CD4-positive, alpha-beta T cell treated with Interferon gamma for 1 hour (primary cell): ENCODE measurements at places on chromosomes 16 and 17.

DNA sequence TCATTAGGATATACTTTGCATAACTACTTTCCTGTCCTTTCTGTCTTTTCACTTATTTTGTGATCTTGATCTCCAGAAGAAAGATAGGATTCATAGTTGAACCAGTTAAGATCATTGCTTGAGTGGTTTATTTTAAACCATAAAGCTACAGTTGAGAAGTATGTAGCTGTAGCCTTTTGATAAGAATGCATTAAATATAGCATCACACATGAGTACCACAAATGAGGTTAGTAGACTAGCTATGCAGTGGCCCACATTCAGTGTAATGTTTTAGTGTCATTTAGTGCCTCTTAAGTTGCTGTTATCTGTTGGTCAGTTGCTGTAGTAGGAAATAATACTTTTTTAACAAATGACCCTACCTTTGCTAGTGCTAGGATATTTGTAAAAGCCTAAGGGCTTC lies 1.3 kb downstream of the NLK start:
- DNase-seq, result no peak

DNA sequence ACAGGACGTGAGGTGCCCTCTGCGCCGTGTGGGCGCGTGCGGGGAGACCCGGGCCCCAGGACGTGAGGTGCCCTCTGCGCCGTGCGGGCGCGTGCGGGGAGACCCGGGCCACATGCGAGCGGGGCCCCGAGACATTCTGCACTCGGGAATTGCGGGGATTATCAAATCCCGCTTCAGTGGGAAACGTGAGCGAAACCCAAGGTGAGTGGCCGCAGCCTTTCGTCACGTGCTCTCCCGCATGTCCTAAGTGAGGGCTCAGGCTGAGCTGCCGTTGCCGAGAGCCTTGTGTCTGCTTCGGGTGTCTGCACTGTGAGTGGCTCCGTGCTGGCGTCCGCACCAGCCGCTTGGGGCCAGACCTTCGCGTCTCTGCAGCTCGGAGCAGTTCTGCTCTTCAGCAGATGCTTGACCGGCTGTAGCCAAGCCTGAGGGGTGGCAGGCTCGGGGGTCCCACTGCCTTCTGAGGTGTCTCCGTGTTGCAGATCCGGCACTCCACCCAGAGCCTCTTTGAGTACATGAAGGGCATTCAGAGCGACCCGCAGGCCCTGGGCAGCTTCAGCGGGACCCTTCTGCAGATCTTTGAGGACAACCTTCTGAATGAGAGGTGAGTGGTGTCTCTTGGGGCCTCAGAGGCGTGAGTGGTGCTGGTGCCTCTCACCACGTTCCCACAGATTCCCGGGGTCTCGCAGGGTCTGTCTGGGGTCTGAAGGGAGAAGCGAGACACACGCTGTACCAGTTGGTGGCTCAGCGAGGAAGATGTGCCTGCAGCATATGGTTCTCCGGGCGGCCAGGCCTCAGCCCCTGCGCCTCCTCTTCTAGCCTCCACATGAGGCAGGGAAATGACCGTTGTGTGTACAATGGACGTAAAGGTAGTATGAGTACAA lies 90.5 kb upstream of the ZNF750 start:
- DNase-seq, result no peak

GRCh38 chr17:63196772-63197335 lies 230.8 kb downstream of the TANC2 start:
- DNase-seq, result no peak

GRCh38 chr17:67629971-67630320 lies 87.8 kb upstream of the NOL11 start:
- no peak for DNase-seq

DNA sequence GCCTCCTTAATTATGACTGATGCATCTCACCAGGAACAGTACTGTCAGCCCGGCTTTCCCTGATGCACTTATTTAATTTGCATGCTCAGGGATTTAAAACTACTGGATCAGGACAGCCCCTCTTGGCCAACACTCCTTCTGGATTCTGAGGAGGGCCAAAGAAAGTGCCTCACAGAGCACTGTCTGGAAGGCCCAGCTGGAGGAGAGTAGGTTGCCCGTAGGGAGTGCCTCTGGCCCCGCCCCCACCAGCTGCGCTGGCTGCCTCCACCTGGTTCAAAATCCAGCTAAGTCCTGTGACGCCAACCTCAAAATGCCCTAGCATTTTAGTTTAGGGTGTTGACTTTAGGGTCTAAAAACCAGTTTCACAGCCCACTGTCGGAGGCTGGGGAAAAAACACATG lies 49.4 kb upstream of the SREBF1 start:
- no peak for DNase-seq

DNA sequence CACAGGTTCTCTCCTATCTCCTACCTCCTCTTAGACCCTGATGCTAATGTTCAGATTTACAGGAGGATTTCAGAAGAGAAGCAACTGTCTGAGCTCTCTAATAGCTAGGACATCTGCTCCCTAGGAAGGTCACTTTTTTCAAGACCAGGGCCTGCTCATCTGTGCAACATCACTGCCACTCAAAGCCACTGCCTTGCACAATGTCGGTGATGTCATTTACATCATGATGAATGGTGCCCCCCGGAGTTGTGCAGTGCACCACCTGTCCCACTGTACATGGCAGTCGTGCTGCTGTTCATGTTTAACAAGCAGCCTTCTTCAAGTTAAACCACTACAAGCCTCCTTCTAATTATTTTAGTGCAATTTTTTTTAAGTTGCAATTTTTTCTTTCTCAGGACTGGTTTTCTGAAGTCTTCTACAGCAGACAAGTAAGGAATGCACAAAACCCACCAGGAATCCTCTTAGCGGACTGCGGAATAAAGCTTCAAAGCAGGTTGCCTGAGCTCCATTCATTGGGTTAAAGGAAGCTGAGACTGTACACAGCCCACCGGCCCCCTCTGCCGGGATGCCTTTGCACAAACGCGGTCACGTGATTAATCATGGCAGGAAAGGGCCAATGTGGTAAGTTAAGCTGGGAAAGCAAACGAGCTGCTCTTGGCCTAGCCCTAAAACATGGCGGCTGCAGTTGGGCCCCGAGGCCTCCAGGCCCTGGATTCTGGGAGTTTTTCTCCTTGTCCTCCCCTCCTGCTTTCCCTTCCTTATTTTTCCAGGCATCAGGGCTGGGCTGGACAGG lies 74.1 kb downstream of the MYH11 start:
- no peak for DNase-seq

DNA sequence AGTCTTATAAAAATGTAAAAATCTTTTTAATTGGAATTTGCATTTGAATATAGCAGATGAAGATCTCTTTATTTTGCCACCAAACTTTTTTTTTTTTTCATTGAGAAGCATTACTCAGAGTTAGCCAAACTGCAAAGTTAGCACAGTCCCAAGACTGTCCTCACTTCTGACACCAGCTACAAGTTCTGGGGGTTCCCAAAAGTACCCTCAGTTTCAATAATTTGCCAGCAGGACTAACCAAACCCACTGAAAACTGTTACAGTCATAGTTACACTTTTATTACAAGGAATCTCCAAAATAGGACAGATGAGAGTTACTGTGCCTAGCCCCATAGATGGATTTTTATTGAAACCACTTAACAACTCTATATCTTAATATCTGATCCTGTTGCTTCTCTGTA lies 144.1 kb downstream of the CHD9 start:
- no peak for DNase-seq

DNA sequence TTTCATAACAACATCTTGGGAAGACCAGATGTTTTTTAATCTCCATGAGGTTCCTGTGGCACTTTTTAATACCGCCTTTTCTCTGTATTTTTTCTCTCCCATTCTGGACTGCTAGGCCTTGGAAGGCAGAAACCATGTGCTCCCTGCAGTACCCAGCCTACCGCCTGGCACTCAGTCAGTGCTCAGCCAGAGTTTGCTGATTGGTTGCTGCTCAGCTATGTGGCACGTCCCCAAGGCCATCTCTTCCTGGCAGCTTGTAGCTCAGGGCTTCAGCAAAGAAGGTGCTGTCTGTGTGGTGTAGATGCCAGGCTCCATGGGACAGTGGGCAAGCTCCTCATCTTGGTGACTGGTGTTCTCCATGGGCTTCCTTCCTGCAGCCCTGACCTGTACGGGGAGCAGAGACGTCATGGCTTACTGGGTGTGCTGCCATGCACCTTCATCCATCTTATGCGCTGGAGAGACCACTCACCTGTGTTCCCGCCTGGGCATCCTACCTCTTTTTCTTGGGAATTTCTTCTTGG lies 86.7 kb downstream of the CLEC16A start:
- no peak for DNase-seq

DNA sequence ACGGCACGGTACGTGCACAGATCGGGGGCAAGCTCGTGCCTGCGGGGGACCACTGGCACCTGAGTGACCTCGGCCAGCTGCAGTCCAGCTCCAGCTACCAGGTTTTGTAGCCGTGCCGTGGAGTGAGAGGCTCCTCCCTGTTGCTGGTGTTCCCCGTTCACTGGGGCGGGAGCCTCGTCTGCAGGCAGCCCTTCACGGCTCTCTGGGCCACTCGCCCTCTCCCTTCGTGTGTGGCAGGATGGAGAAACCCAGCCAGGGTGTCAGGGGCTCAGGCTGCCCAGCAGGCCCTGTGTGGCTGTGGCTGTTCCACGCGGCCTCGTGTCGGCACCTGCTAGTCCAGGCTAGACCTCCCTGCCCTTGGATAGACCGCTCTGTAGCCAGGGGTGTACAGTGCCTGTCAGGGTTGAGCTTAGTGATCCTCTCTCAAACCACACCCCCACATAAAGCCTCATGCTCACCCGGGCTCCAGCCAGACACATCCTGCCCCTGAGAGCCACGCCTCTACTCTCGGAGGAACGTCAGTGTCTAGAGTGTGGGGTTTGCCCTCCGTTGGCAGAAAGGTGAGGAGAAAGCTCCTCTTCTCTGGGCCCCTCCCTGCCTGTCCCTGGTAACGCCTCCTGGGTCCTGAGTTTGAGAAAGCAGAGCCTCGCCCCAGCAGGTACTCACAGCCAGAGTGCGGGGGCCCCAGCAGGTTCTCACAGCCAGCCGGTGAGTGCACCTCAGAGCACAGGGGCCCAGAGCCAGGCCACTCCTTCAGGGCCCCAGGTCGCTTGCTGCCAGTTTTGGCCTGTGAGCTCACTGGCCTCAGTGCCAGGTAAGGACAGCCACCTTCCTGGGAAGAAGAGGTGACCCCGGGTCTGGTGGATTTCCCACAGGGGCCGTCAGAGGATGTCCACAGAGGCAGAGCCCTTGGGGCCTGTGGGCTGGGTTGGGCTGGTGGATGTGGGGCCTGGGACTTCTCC lies 27.7 kb downstream of the NME3 start:
- no peak for DNase-seq

DNA sequence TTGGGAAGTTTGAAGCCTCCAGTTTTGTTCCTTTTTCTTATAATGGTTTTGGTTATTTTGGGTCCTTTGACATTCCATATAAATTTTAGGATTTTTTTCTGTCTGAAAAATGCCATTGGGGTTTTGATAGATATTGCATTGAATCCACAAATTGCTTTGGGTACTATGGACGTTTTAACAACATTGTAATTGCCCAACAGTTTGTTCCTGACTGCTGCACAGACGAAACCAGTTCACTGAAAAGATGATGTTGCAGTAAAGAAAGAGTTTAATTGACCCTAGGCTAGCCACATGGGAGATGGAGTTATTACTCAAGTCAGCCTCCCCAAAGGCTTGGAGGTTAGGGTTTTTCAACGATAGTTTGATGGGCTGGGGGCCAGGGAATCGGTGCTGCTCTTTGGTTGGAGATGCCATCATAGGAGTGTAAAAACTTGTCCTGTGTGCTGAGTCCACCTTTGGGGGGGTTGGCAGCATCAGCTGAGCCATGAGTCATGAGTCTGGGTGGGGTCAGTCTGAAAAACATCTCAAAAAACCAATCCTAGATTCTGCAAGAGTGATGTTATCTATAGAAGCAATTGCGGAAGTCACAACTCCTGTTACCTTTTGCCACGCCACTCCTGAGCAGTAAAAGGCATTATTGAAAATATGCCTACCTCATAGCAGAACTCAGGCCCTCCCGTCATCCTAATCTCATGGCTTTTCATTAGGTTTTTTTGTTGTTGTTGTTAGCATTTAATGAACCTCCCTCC lies 2.7 kb upstream of the PRSS41 start:
- DNase-seq, result no peak

DNA sequence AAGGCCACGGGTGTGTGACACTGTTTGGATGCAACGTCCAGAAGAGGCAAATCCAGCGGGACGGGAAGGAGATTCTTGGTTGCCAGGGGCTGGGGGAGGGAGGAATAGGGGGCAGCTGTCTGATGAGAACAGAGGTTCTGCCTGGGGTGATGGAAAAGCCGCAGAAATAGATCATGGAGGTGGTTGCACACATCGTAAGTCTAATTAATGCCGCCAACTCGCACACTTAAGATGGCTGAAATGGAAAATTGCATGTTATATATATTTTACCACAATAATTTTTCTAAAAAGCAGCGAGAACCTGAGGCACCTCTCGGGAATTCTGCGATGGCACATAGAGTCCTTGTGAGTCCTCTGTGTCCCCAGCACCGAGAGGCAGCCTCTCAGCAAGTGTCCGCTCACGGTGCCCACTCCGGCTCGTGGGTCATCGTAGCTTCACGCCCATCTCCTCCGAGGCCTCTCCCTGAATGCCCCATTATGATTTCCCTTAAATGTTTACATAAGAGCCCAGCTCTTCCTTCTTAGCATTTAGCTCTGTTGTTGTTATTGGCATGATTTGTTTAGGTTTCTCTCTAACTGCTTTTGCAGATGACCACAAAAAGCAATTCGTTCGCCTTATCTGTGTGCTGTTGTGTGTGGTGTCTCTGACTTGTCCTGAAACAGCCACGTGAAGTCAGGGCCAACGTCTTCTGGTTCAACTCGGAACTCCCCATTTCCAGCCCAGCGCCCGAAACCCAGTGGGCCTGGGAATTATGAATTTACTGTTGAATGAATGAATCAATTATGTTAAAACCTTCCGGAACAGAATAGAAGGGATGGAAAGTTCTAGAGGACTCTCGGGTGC lies 7.7 kb downstream of the WFDC1 start:
- DNase-seq, result no peak

DNA sequence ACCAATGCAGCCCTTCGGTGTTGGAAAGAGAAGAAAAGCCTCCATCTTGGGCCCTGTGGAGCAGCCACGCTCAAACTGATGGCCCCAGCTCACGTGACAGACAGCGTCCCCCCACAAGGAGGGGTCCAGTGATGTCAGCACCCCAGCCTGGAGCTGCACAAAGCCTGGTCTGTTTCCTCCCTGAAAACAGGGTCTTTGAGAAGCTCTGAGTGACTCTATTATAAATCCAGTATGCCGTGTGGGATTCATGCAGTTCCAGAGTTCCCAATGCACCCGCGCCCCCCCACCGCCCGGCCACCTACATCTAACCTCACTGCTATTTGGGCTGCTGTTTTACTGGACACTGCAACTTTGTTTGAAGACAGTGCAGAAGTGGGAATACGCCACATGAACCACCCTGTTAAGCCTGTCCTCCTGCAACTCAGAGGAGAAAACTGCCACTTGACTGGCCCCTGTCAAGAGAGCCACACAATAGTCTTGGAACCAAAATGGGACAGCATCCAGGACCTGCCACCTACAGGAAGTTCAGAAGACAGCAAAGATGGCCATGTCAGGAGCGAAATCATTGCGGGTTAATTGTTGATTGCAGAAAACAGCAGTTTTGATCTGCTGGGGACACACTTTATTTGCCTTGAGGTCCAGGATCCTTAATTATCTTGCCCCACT lies 33.1 kb downstream of the PMP22 start:
- no peak for DNase-seq

- DNase-seq, result no peak
Measured at GRCh38 chr17:44473367-44473766, 29.8 kb downstream of the GPATCH8 start.

GRCh38 chr16:3475604-3476375 lies 19.5 kb downstream of the C16orf90 start:
- no peak for DNase-seq
